ENCODE measurements at places on chromosomes 1 and 21.
A peak's percentile ranks its signal among the peaks of the same experiment; 100 is the strongest.

DNA sequence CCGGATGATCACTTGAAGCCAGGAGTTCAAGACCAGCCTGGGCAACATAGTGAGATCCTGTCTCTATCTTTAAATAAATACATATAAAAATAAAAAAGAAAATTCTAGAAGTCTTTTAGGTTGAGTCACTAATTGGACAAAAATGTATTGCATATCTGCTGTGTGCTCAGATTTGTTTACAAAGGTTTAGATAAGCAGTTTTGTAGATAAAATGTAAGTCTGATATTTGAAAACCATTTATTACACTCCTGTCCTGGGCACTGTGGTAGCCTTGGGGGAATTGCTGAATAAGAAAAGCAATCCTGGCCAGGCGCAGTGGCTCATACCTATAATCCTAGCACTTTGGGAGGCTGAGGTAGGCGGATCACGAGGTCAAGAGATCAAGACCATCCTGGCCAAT is 11.6 kb downstream of the GMEB1 start:
- DNase-seq, result no peak

- no peak for DNase-seq
Observed at GRCh38 chr1:226436855-226437491, 29.1 kb upstream of the PARP1 start.

GRCh38 chr1:119975006-119975405 is 78.7 kb upstream of the ADAM30 start:
- no peak for DNase-seq

DNA sequence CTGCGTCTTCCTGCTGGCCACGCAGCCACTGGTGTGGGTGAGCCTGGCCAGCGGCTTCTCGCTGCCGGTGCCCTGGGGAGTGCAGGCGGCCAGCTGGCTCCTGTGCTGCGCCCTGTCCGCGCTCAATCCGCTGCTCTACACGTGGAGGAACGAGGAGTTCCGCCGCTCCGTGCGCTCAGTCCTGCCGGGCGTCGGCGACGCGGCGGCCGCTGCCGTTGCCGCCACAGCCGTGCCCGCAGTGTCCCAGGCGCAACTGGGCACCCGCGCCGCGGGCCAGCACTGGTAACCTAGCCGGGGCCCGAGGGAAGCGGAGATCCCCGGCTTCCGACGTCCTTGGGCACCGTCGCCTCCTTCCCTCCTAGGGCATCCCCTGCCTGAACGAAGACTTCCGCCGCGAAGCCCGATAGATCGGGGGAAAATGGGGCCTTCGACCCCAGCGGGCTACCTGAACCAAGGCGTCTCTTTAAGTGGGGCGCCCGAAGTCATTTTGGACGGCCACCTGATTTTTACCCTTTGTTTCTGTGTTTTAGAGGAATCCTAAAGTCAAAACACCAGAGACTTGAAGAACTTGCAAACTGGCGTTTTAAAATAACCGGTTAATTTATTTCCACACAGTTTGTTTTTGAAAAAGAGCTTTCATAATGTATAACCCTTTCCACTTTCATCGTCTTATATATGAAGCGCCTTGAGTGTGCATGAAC is 2.0 kb downstream of the GPR88 start:
- peak; percentile 47 for DNase-seq

- DNase-seq, result no peak
Observed at GRCh38 chr1:5254131-5254725, 599.8 kb downstream of the AJAP1 start.

DNA sequence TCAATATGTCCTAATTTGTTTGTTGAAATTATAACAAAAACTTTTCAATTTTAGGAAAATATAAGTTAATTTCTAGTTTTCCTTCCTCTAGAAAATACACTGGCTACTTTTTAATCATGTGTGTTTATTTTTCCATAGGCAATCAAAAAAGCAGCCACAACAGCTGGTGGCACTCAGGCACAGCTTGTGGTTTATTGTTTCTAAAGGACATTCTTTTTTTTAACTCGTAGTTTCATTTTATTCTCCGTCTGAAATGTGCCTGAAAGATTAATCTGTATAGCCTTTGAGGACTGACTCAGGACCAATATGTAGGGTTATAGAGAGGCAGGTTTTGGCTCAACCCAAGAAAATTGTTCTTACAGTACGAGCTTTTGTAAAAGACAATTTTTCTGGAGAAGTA is 20.7 kb upstream of the STX12 start:
- DNase-seq, result peak; percentile 83

- no peak for DNase-seq
Observed at GRCh38 chr1:78672428-78672827, 22.8 kb downstream of the IFI44 start.

All from fibroblast of lung (primary cell).